CD4-positive, alpha-beta memory T cell (primary cell): ENCODE measurements at places on chromosomes 16 and 17.

DNA sequence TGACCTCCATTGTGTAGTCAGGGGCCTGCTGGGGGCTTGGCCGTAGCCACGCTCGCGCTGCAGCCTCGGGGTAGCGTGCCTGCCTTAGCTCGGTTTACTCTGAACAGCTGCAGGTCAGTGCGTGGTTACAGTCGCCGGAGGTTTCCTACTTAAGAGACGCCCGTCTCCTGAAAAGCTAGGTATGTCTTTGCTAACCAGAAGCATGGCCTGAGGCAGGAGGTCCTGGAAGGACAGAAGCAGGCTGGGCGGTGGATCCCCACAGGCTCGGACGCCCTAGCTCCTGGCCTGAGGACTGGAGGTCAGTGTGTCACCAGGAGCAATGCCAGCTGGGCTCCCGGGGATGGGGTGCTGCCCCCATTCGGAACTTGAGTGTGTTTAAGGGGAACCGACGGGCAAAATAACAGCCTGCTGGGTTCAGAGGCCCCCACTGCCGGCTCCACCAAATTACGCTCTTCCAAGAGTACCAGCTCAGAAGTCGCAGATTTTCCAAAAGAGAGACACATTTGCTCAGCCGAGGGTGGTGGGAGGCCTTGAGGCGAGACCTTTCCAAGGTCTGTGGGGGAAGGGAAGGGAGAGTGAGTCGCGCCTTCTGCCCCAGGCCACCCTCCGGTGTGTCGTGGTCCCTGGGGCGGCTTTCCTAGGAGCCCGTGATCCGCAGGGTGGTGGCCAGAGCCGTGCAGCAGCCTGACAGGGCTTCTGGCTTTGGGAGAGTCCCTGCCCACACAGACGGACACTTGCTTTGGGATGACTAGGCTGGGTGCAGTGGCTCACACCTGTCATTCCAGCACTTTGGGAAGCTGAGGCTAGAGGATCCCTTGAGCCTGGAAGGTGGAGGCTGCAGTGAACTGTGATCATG lies 3.9 kb upstream of the GNG13 start:
- H3K4me3 ChIP-seq = no peak overlapping the region
- H3K27ac ChIP-seq = no peak overlapping the region
- no peaks in the 10 kb centered on the region for H3K36me3 ChIP-seq
- DNase-seq = no peak

DNA sequence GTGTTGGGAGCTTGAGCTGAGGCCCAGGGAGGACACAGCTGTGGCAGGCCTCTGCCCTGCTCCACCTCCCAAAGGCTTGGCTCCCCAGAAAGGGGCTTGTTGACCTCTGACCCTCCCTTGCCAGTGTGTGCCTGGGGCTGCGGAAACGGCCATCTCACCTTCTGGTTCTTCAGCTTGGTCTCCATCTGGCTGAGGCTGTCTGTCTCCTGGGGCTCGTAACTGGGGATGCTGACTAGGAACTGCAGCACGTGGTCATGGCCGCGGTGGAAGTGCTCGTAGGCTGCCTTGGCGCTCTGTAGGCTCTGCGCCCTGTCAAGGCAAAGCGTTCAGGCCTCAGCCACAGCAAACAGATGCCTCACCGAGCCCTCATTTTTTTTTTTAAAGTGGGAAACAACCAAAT lies 42.7 kb downstream of the UBN1 start:
- DNase-seq = no peak
- no peak overlapping the region for H3K4me3 ChIP-seq
- H3K27me3 ChIP-seq = no peaks in the 10 kb centered on the region
- no peaks in the 10 kb centered on the region for H3K4me1 ChIP-seq
- H3K27ac ChIP-seq = no peak overlapping the region
- H3K36me3 ChIP-seq = no peaks in the 10 kb centered on the region

DNA sequence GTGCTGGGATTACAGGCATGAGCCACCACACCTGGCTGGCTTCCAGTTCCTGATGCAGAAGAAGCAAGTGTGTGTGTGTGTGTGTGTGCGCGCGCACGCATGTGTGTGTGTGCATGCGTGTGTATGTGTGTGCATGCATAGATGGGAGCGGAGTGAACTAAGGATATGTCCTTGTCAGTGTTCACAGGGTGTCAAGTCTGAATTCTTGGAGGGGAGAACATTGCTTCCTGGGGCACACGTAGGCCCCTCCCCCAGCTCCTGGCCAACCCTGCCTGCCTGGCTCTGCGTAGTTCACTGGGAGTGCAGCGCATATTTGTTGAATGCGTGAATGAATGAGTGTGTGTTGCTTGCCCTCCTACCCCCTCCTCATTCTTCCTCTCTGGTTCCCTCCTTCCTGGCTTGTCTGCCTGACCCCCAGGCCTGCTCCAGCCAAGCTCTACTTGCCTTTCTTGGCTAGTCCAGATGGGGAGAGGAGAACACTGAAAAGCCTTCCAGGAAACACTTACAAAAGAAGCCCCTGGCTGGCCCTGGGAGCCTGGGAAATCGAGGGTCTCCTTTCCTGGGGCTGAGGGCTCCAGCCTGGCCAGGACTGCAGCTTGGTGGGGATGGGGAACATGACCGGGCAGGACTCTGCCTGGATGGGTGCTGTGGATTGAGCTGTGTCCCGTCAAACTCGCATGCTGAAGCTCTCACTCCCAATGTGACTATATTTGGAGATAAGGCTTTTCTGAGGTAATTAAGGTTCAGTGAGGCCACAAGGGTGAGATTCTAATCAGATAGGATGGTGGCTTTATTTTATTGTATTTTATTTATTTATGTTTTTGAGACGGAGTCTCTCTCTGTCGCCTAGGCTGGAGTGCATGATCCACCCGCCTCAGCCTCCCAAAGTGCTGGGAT lies 27.9 kb downstream of the IGFBP4 start:
- no peaks in the 10 kb centered on the region for H3K27me3 ChIP-seq
- DNase-seq = no peak
- no peak overlapping the region for H3K4me3 ChIP-seq
- H3K4me1 ChIP-seq = no peaks in the 10 kb centered on the region

GRCh38 chr16:89700649-89701424 lies 668 bp downstream of the SPATA2L start:
- peaks cover 33% of the 10 kb centered on the region for H3K4me1 ChIP-seq
- H3K36me3 ChIP-seq = no peaks in the 10 kb centered on the region
- peak; percentile 65 for DNase-seq
- H3K27me3 ChIP-seq = no peaks in the 10 kb centered on the region

- no peak overlapping the region for H3K4me3 ChIP-seq
- no peaks in the 10 kb centered on the region for H3K36me3 ChIP-seq
- H3K27me3 ChIP-seq = no peaks in the 10 kb centered on the region
- DNase-seq = no peak
- no peak overlapping the region for H3K27ac ChIP-seq
Observed at GRCh38 chr17:2709183-2709661, 2.3 kb downstream of the CLUH start.

DNA sequence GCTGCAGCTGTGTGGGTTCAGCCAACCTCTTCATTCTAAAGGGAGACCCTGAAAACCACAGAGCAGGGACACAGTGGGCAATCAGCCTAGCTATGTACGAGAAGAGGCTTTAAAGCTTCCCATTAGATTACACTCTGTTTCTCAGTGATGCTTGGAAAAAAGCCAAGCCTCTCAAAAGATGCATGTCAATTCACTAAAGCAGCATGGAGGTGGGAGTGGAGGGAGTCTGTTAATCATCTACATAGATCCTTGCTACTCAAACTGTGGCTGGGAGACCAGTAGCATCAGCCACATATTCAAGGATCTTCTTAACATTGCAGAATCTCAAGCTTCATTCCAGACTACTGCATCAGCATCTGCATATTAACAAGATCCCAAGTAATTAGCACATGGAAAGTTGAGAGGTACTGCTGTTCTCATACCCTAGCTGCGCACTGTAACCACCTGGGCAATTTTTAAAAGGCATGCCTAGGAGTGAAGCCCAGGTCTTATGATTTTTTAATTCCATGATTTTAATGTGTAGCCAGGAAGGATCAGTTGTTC lies 305.9 kb downstream of the PMP22 start:
- no peaks in the 10 kb centered on the region for H3K4me1 ChIP-seq
- no peaks in the 10 kb centered on the region for H3K36me3 ChIP-seq
- no peak overlapping the region for H3K27ac ChIP-seq

GRCh38 chr17:34182036-34182803 lies 72.9 kb upstream of the CCL2 start:
- H3K4me3 ChIP-seq = no peak overlapping the region
- H3K36me3 ChIP-seq = no peaks in the 10 kb centered on the region
- H3K4me1 ChIP-seq = no peaks in the 10 kb centered on the region

GRCh38 chr17:51914577-51914976 lies 243.9 kb downstream of the CA10 start:
- no peaks in the 10 kb centered on the region for H3K36me3 ChIP-seq
- no peak for DNase-seq
- H3K4me3 ChIP-seq = no peak overlapping the region
- no peaks in the 10 kb centered on the region for H3K4me1 ChIP-seq
- no peak overlapping the region for H3K27ac ChIP-seq
- H3K27me3 ChIP-seq = no peaks in the 10 kb centered on the region

DNA sequence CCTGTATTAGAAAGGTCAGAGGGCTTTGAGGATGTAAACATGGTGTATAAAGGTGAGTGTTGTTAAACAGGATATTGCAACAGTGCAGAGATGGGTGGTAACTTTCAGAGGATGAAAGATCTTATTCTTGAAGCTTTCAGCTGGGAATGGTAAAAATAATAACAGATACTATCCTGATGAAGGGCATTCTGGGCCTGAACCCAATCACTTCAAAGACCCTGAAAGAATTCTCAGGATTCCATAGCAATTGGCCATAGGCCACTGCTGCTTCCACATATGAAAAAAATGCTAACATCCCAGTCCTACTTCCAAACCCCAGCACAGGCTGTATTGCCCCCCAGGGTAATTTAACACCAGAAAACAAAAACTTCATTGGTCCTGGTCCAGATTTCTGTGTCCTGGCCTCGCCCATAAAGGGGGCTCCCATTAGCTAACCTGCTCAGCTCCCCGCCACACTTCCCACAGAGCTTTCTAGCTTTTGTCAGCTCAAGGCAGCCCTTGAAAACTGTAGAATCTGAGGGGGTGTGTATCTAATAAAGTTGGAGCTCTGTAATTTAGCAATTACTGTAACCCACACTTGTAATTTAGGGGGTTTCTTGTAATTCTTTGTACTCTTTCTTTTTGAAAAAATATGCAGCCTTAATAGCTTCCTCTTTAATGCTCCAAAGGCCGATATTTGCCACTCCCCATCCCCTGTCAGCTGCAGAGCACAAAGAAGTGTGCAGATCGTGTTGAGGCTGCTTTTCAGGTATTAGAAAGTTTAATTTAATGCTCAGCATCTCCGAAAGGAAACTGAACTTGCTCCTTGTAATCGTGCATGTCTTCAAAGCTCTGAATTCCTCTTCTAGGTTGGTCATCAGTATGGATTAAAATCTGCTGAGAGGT lies 371.5 kb downstream of the SEC14L1 start:
- no peak overlapping the region for H3K4me3 ChIP-seq
- no peak for DNase-seq
- H3K27ac ChIP-seq = no peak overlapping the region
- no peaks in the 10 kb centered on the region for H3K4me1 ChIP-seq

GRCh38 chr16:47045459-47045858 lies 72.0 kb upstream of the DNAJA2 start:
- no peak overlapping the region for H3K4me3 ChIP-seq
- H3K27me3 ChIP-seq = no peaks in the 10 kb centered on the region
- no peak overlapping the region for H3K27ac ChIP-seq
- no peaks in the 10 kb centered on the region for H3K36me3 ChIP-seq
